Activated T-cell treated with anti-CD3 and anti-CD28 coated beads, Interleukin-2, amount 50 U/mL, for 72 hours (primary cell): ENCODE measurements at places on chromosomes 12 and 14. TPM values are rescaled to one million over a fixed set of nuclear protein-coding genes. Genes with fewer than 3 reads are reported as not detected.

- no peak for DNase-seq
Measured at GRCh38 chr14:95140060-95140858, 17.1 kb downstream of the DICER1 start.

- DNase-seq: no peak
Measured at GRCh38 chr12:55720894-55721444, 776 bp downstream of the RDH5 start.

Gene KRT5
- total RNA-seq: not detected

DNA sequence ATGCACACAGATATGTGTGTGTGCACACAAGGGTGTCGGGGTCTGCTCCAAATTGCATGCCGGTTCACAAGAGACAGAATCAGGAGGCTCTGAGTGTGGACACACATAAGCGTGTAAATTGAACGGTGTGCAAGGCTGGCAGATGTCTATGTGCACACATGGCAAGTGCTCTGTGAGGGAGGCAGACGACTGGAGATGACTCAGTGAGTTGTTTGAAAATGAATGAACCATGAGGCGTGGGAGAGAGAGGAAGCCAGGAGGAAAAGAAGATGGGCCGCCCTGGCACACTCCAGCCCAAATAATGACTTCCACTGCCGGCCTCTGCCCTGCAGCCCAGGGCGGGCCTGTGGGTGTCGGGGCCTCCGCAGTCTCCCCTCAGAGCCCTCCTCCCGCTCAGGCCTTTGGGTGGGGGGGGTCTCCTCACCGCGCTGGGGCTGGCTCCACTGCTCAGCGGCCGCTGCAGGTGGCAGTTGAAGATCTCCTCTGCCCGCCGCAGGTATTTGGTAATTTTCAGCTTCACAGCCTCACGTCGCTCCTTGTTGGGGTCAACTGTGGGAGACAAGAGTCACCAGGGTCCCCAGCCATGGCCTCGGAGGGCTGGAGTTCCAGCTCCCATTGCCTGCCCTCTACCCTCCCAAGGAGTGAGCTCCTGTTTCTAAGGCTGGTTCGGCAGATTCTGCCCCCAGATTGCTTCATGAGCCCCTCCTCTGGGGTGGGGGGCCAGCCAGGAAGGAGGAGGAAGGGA, 3.5 kb downstream of the RPS6KL1 start:
- DNase-seq: no peak

Gene CLEC4A
- total RNA-seq: 0.95 TPM

Gene TMPRSS12
- not detected for total RNA-seq

DNA sequence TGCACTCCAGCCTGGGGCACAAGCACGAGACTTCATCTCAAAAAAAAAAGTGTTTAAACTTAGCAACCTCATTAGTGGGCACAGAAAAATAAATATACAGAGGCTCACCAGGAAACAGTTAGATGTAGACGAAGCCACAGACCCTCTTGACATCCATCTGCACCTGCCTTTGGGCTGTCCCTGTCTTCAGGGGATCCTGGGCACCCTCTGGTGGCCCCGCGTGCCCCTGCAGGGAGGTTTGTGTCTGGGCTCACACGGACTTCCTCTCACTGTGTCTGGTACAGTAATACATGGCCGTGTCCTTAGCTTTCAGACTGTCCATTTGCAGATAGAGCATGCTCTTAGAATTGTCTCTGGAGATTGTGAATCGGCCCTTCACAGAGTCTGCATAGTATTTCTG, 916.5 kb downstream of the TMEM121 start:
- peak; percentile 56 for DNase-seq

GRCh38 chr12:96103067-96103644, 67.8 kb upstream of the LTA4H start:
- no peak for DNase-seq

GRCh38 chr14:96001866-96002497, 37.2 kb upstream of the C14orf132 start:
- DNase-seq: no peak

DNA sequence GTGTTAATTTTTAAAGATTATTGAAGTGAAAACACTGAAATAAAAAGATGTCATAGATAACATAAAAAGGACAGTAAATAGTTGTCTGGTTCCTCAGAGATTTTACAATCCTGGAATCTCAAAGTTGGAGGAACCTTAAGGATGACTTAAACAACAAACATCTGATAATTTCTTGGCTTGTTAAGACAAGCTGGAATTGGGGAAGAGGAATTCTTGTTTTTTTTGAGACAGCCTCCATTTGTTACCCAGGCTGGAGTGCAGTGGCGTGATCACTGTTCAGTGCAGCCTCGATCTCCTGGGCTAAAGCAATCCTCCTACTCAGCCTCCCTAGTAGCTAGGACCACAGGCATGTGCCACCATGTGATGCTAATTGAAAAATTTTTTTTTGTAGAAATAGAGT, 2.3 kb downstream of the ZNF410 start:
- DNase-seq: no peak

- peak; percentile 47 for DNase-seq
Measured at GRCh38 chr12:22334410-22335100, at the start of gene ST8SIA1. ST8SIA1 (minus strand) TSS chr12:22334707; CDS start chr12:22334232, 475 bp downstream.

- DNase-seq: no peak
Measured at GRCh38 chr12:24109381-24110039, 160.0 kb upstream of the SOX5 start.

Gene REC8
- 48.0 TPM for total RNA-seq

GRCh38 chr14:92012121-92012748, 27.6 kb downstream of the TRIP11 start:
- DNase-seq: no peak

Gene MUCL1
- total RNA-seq: not detected

DNA sequence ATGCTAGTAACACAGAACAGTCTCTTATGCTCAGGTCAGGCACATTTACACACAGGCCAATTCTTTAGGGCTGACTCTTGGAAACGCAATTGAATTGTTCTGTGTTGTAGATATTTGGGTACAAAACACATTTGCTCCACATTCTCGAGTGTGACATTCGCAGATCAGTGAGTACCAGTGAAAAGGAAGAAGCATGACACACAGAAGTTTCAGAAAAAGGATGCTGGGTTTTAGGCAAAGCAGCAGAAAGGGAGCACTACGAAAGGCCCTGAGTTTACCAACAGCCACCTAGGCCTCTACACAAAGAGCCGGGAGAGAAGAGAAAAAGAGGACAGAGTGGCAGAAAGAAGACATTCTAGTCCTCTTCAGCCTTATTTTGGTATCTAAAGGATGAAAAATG, 254.4 kb upstream of the BTG1 start:
- DNase-seq: peak; percentile 13

GRCh38 chr12:113232089-113232839, 11.0 kb downstream of the TPCN1 start:
- no peak for DNase-seq

Gene GPR137C
- total RNA-seq: 0.46 TPM

GRCh38 chr14:61889914-61890351, 127.7 kb downstream of the SNAPC1 start:
- DNase-seq: peak; percentile 22

- no peak for DNase-seq
Measured at GRCh38 chr12:47943623-47944340, 19.6 kb upstream of the TMEM106C start.

DNA sequence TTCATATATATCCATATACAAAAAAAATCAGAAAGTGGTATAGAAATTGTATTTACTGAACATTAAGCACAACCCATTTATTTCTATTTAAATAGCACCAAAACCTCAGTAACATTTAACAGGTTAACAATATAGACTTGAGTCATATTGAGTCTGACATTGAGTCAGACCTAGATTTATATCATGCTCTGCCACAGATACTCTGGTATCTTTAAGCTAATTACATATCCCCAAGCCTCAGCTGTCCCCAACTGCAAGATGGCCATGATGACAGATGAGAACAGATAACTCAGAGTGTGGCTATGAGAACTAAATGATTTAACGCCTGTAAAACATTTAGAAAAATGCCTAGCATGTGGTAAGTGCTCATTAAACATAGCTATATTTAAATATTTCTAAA, 40.3 kb downstream of the IFNG start:
- DNase-seq: peak; percentile 43

Gene SLC25A47
- total RNA-seq: not detected

GRCh38 chr14:46048127-46048526, 603.5 kb downstream of the RPL10L start:
- DNase-seq: no peak

DNA sequence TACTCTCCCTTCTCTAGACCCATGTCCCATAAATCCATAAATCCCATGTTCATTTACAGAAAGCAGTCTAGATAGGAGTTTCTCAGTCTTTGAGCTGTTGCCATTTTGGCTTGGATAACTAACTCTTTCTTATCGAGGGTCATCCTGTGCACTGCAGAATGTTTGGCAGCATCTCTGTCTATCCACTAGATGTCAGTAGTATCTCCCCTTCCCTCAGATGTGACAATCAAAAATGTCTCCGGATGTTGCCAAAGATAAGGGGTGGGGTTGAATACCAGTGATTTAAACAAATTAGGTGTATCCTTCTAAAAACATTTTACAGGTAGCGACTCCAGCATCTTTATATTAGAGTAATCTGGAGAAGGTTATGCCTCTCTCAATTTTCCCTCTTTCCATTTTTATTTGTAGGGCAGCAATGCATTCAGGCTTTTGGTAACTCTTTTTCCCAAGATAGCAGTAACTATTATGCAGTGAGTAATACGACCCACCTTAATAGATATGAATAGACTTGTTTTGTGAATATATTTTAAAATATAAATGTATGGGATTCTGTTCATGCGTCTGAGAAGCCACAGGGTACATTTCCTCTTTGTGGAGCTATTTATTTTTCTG, 100.7 kb downstream of the LRRK2 start:
- no peak for DNase-seq

DNA sequence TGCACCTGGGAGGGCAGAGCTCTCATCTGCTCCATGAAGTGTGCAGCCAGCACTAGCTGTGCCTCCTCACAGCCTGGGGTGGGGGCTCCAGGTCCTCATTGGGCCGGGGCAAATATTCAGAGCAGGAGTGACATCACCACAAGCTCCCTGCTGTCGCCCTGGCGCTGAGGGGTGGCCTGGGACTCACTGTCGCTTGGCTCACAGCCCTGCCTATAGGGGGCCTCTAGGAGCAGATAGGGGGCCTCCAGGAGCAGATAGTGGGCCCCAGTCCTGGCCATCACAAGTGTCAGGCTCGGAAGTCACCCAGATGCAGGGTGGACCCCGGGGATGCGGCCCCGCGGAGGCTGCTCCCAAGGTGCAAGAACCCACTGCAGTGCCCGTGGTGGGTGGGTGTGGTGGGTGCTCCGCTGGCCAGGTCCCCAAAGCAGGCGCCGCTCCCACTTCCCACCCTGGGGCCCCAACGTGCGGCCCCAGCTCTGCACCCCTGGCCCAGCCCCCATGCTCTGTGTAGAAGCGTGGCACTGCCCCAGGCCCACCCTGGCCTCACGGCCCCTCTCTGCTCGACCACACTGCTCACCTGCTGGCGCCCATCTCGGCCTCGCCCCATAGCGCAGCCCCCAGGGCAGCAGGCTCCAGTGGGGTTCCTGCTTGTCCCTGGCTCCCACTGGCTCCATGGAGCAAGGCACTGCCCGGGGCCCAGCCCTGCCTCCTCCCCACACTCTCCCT, 18.0 kb downstream of the SYNJ2BP start:
- no peak for DNase-seq

DNA sequence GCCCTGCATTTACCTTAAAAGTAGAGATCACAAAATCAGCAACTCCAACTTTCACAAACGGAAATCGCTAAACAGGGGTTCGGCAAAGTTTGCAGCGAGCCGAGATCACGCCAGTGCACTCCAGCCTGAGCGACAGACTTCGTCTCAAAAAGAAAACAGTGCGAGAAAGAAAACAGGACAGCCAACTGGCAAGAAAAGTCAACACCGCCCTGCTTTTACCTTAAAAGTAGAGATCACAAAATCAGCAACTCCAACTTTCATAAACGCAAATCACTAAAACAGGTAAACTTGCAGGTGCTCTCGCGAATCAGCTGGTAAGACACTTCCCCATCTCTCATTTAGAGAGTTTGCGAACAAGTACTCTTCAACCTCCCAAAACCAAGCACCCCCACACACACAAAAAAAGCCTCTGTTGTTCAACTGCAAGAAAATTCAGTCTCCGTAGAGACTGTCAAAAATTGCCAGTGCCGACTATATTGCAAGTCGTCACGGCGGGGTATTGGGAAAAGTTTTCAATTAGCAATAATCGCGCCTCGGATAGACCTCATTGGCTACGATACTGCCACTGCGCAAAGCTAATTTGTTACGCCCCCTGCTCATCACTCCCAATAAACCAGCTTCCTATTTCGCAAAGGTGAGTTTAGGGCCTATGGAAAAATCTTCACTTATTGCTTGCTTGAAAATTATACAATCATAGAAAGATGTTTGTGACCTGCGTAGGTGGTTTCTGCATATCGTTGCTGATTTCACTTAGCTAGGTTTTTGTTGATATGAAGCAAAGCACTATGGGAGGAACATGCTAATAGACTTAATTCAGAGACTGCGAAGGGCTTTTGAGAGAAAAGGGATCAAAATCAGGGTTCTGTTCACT, at the start of gene RNU4-1:
RNU4-1 (minus strand) TSS at position 577 of the 871 bp plus-strand sequence.
- DNase-seq: peak; percentile 84

- DNase-seq: peak; percentile 81
Measured at GRCh38 chr14:106879241-106879640, 1352.9 kb downstream of the TMEM121 start.

Gene RNU4-1
- 2,627 TPM for total RNA-seq

DNA sequence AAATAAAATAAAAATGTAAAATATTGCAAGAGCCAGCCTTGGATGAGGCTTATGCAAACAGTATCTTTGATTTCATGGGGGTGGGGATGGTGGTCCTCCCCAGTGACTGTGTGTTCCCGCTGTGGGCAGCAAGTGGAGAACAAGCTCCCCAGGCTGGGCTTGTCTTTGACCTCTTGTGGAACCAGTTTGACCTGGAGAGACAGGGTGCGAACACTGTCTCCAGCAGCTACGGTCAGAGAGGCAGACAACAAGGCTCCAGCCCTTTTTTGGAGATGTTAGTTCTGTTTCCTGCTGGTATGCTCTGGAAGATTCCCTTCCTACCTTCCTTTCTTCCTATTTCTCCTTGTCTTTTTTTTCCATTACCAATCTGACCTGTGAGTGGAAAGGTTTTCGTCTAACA, 21.8 kb upstream of the WSCD2 start:
- DNase-seq: no peak

Gene SIX6
- not detected for total RNA-seq

Gene LHX5
- total RNA-seq: 0.07 TPM

- no peak for DNase-seq
Measured at GRCh38 chr14:85895603-85896002, 365.7 kb downstream of the FLRT2 start.

Gene LMO3
- not detected for total RNA-seq

GRCh38 chr14:54829486-54830224, 73.0 kb downstream of the GCH1 start:
- no peak for DNase-seq

- peak; percentile 6 for DNase-seq
Measured at GRCh38 chr12:96578526-96579125, 89.2 kb downstream of the CFAP54 start.

- no peak for DNase-seq
Measured at GRCh38 chr12:12986775-12987331, 13.2 kb downstream of the HEBP1 start.

- DNase-seq: peak; percentile 63
Measured at GRCh38 chr12:49636979-49637755, 13.8 kb downstream of the PRPF40B start.

- no peak for DNase-seq
Measured at GRCh38 chr12:46468160-46468559, 95.6 kb upstream of the SLC38A2 start.
